ENCODE measurements at places on chromosomes 2 and 18. TPM values are rescaled to one million over a fixed set of nuclear protein-coding genes. Genes with fewer than 3 reads are reported as not detected.

ZAP70 gene
- total RNA-seq = 5.2 TPM

COL4A4 gene
- total RNA-seq = 12.1 TPM

CERKL gene
- 0.29 TPM for total RNA-seq

ALPI gene
- not detected for total RNA-seq
